Tongue (tissue), 3 donors: ENCODE measurements at places on chromosomes 3 and 15.

DNA sequence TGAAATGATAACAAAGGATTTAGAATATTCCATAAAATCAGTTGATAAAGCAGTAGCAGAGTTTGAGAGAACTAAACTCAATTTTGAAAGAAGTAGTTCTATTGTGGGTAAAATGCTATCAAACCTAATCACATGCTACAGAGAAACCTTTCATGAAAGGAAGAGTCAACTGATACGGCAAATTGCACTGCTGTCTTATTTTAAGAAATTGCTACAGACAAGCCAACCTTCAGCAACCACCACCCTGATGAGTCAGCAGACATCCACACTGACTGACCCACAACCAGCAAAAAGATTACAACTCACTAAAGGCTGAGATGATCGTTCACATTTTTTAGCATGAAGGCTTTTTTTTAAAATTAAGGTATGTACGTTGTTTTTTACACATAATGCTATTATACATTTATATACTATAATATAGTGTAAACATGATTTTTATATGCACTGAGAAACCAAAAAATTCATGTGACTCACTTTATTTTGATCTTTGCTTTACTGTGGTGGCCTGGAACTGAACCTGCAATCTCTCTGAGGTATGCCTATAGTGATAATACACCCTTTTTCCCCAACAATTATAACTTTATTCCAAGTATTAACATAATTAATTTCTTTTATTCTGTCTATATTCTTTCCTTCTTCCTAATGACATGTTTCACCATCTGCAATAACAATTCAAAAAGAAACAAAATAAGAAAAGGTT is 109.9 kb downstream of the TBC1D5 start:
- DNase-seq, result peak; percentile 13

DNA sequence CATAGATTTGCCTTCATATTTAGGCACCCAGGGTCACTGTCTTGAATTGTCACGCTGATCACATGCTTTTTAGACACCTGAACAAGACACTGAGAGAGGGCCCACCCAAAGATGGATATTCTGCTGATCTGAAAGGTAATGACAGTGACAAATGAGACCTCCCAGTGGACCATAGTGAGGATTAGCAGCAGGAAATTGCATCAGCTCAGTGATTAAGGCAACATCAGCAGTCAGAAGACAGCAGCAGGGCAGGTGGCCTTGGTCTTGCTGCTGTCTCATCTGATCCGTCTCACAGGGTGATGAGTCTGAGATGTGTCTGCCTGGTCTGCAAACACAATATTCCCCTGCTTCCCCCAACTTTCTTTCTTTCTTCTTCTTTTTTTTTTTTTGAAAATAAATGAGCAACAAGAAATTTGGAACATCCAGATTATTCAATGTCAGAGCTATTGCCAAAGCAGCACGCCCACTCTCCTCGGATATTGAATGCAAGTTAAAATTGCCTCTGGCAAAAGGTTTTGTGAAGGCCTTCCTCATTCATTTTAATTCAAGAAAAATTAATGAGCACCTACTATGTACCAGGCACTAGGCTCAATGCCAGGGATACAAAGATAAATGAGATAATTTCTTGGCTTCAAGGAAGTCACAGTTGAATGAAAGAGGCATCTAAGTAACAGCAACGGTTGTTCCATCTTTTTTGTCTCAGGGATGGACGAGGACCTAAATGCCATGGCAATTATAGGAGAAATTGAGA is 14.1 kb downstream of the OTOL1 start:
- no peak for DNase-seq

DNA sequence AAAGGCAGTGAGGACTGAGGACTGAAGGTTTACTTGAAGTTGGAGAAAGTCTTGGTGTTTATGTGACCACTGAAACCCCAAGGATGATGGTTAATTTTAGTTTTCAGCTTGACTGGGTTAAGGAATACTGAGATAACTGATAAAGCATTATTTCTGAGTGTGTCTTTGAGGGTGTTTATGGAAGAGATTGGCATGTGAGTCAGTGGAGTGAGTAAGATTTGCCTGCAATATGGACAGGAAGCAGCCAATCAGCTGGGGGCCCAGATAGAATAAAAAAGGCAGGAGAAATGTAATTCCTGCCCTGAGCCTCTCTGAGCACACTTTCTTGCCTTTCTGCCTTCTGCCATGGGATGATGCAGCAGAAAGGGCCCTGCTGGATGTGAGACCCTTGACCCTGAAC is 92.4 kb downstream of the KBTBD8 start:
- DNase-seq, result no peak

- no peak for DNase-seq
Observed at GRCh38 chr3:49673121-49673714, 933 bp upstream of the APEH start.

DNA sequence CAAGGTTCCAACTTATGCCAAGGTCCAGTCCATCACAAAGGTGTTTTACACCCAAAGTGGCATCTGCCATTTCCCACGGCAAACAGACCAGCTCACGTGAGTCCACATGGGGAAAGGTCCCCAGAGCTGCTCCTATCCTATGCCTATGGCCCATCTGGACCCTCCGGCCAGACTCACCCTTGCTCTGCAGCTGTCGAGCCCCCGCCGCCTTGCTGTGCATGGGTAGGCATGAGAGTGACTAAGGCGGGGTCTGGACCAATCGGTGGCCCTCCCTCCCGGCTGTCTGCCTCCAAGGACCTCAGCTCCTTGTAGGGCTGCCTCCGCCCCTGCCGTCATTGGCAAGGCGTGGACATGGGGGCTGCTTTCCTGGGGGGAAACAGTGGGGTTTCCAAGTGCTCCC is 26.9 kb downstream of the DNASE1L3 start:
- no peak for DNase-seq

GRCh38 chr3:41169023-41169422 is 30.3 kb upstream of the CTNNB1 start:
- no peak for DNase-seq

DNA sequence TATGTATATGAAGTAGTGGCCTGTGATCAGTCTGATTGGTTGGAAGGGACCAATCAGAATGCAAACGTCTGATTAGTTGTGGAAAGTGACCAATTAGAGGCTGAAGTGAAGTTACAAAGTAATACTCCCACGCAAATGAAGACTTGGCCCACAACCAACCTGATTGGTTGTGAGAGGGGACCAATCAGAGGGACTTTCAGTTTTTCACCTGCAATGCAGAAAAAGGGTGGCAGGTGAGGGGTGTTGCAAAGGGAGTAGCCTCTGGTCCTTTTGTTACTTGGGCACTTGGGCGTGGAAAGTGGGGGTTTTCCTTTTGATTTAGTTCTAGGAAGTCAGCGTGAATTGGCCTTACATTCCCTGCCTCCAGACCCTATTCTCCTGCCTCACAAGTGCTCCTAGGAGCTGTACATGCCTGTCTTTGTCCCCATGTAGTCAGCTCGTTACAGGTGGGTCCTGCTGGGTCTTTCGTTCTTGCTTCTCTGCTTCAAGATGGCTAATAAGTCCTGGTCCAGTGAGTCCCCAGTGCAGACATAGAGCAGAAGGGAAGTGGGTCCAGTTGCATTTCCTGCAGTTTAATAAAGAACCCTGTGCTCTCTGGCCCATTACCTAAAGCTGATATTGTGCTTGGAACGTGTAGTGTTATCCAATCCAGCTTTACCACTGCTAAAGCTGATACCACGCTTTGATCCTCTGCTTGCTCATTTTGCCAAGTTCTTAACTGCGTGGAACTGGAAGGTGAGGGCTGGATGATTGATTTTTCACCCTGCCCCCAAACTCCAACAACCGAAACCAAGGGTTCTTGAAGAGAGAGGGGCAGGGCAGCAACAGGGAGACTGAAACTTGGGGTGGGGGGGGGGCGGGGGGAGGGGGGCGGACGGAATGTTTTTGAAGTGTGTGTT is 46.0 kb upstream of the CD47 start:
- DNase-seq, result no peak

GRCh38 chr3:50003216-50003615 is 63.3 kb downstream of the RBM6 start:
- no peak for DNase-seq

DNA sequence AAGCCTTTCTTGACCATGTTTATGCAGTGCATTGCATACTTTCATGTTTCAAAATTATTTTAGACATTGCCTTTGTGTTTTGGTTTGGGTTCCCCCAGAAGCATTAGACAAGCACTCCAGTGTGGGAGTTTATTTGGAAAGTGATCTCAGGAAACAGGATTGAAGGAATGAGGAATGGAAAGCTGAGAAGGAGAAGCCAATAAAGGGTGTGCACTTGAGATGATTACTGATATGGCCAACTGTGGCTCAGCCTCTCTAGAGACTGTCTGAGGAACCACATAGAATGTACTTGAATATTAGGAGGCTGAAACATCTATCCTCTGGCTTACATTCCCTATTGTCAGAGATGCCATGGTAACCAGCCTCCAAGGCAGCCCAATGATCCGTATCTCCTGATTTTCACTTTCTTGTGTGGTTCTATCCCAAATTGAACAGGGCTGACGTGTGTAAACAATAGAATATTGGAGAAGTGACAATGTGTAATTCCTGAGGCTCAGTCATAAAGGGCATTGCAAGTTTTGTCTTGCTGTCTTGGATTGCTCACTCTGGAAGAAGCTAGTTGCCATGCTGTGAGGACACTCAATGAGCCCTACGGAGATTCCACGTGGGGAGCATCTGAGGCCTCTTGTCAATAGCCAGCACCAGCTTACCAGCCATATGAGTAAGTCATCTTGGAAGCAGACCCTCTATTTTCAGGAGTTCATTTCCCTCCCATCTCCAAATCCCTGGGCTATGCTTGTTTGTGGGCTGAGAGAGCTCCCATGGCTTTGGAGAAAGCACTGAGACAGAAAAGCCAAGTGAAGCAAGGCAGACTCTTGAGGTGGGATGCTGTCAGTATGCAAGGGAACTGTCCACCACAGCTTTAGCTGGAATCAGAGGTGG is 84.7 kb downstream of the SCN11A start:
- peak; percentile 18 for DNase-seq

DNA sequence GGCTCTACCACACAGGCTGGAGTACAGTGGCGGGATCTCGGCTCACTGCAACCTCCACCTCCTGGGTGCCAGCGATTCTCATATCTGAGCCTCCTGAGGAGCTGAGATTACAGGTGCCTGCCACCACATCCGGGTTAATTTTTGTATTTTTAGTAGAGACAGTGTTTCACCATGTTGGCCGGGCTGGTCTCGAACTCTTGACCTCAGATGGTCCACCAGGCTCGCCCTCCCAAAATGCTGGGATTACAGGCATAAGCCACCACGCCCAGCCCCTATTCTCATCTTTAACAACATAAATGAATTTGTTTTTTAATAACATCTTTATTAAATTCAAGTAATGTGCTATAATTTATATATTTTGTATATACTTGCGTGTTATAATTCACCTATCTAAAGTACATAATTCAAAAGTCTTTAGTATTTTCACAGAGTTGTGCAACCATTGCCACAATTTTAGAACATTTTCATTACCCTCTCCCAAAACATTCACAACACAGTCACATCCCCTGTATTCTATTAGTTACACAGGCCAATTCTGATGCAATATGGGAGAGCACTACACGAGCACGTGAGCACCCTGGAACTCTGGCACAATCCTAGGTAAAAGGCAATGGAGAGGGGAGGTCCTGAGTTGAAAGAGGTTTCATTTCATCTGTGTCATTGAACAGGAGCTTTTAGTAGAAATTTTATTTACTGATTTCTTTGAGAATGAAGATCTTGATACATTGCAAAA is 21.2 kb upstream of the MTMR14 start:
- DNase-seq, result no peak

GRCh38 chr3:55180161-55180560 is 252.3 kb upstream of the LRTM1 start:
- DNase-seq, result no peak

GRCh38 chr3:24773798-24774197 is 279.1 kb upstream of the THRB start:
- peak; percentile 88 for DNase-seq

DNA sequence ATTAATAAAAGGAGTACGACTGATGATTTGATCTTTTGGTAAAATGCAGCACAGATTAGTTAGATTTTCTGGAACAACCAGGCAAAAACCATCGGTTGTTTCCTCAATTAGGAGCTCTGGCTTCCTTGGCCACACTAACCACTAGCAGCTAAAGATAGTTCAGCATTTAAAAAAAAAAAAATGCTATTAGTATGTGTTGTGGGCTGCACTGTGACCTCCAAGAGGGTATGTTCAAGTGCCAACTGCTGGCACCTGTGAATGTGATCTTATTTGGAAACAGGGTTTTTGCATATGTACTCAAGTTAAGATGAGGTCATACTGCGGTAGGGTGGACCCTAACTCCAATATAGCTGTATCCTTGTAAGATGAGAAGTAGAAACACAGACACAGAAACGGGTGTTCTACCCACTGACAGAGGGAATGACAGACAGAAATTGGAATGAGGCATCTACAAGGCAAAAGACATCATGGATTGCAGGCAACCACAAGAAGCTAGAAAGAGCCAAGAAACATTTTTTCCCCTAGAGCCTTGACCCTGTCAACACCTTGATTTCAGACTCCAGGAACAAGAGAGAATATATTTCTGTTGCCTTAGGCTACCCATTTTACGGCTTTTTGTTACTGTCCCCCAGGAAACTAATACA is 534.6 kb upstream of the ROBO2 start:
- DNase-seq, result no peak

DNA sequence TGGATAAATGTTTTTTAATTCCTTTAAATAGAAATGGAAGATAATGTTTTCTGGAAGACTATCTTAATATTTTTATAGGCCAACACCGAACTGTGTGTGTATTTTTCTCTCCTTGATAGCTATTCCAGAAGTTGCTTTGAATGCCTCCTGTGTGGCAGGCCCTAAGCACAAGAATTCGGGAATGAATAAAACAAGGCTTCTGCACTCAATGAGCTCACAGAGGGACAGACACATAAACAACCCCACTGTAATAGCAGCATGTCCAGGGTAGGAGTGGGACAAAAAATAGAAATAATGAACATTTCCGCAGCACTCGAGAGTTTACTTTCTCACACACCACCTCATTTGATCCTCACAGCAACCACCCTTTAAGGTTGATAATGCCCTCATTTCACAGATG is 18.0 kb downstream of the SRGAP3 start:
- DNase-seq, result no peak

- DNase-seq, result peak; percentile 48
Observed at GRCh38 chr15:47674586-47675232, 42.6 kb upstream of the SEMA6D start.

DNA sequence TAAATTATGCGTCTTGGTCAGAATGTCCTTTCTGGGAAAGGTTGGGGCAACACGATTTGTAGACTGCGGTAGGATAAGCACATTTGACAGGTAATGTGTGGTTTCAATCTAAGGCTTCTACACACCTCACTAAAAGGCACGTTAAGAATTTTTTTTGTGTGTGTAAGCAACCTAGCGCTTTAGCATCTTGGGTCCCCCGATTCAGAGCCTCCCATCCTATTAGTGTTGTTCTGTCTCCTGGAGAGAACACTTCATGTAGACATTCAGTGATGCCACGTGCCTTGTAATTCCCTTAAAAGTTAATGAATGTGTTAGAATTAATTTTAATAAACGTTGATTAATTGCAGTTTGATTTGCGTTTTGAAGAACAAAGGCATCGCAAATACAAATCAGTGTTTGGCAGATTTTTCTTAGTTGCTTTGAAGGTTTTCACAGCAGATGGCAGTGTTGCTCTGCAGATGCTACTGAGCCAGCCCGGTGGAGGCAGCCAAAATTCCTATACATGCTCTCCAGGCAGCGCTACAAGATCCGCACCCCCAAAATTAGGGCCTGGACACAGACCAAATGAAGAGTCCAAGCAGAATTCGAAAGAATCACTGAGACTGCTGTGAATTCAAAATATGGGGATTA is 63.5 kb downstream of the OTOL1 start:
- peak; percentile 88 for DNase-seq

GRCh38 chr3:50237754-50238548 is 1.9 kb downstream of the GNAI2 start:
- peak; percentile 84 for DNase-seq
